Effector CD4-positive, alpha-beta T cell (primary cell): ENCODE measurements at places on chromosomes 16 and 17.

DNA sequence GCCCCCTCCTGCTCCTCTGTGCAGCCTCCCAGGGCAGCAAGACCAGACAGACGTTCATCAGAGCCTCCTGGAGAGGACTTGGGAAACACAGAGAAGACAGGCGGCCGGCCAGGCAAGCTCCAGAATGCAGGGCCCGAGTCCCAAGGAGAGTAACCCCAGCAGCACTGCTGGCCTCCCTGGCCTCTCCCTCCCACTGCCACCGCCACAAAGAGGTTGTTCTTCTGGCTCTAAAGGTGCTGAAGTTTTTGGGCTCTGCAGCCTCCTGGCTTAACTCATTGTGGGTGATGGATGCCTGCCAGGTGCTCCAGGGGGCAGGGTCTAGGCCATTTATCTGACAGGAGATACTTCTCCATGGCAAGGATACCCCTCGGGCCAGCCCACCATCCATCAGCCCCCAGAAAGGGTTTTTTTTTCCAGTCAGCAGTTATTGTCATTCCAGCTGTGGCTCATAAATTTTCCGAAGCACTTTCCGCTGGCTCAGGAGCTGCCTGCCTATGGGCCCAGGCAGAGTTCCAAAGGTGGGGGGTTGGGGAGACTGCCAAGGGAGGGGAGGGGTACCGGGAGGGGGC, 32.0 kb upstream of the MRPS23 start:
- no peak for DNase-seq

- no peak for DNase-seq
Observed at GRCh38 chr16:77328274-77328673, 106.6 kb downstream of the ADAMTS18 start.

- DNase-seq: no peak
Observed at GRCh38 chr17:10306585-10306984, 66.2 kb downstream of the MYH13 start.

DNA sequence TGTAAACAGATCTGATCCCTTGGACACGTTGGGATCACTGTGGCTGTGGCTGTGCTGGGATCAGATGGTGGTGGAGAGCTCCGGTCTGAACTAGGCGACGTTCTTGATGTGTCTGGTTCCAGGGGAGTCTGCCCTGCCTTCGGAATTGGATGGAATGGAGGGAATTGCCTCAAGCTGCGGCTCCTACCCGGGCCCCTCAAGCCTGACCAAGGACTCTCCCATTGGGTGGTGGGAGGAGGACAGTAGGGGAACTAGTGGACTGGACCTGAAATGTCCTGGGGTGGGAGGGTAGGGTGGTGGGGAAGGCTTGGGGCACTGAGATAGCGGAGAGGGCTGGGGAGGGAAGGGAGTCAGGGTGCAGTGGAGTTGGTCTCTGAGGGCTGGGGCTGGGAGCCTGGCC, 3.2 kb upstream of the UBALD1 start:
- DNase-seq: no peak

GRCh38 chr16:76052725-76053124, 224.5 kb upstream of the CNTNAP4 start:
- no peak for DNase-seq

- DNase-seq: no peak
Observed at GRCh38 chr16:52825892-52826291, 226.8 kb downstream of the CHD9NB start.

DNA sequence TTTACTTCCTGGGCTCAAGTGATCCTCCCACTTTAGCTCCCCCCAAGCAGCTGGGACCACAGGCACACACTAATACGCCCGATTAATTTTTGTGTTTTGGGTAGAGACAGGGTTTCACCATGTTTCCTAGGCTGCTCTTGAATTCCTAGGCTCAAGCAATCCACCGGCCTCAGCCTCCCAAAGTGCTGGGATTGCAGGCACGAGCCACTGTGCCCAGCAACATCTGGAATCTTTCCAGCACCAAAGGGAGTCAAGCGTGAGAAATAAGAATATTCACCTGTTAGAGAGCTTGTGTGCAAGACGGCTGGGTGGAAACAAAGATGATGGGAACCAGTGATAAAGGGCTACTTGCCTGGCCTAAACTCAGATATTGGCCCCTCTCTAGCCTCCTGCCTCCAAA, 14.2 kb upstream of the ALOX12B start:
- DNase-seq: no peak

DNA sequence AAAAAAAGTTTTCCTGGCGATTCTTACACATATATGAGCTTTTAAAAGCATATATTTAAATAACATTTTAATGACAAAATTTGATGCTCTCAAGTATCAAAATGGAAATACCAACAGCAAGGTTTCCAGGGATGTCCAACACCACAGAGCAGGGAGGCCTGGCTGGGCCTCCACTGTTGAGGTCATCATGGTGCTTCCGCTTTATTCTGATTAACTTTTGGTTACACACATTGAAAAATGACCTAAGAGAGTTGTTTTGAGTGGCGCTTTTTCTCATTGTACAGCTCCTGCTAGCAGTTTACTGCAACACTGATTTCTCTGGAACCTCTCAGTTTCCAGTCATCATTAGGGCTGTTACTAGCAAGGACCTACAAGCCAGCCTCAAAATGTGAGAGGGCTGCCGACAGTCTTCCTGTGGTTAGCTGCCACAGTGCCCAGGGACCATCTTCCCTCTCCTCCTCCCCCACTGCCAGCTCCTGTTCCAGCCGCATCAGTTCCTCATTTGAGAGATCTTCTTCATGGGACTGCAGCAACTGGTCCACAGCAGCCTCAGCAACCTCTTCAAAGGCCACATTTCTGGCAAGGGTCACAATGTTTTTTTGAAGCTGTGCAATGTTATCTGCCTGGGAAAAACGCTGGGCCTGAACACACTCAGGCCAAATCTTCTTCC, 21.3 kb downstream of the DEF8 start:
- DNase-seq: no peak

- no peak for DNase-seq
Observed at GRCh38 chr16:79668502-79668901, 68.0 kb upstream of the MAF start.

GRCh38 chr16:86536621-86537020, 18.4 kb downstream of the MTHFSD start:
- DNase-seq: no peak

DNA sequence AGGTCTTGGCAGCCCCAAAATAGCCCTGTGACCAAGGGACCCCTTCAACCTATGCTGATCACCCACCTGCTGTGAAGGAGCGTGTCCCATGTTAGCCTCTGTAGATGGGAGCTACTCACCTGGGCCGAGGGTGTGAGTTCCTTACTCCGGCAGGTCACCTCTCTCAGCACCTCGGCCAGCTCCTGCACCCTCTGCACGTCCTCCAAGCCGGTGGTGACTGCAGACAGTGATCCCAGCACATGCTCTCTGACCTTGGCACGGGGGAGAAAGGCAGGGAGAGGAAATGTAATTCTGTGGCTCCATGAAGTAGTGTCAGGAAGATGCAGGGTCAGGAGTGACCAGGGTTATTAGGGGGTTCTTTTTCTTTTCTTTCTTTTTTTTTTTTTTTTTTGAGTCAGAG, 67.7 kb upstream of the BCO1 start:
- DNase-seq: no peak

- peak; percentile 75 for DNase-seq
Observed at GRCh38 chr17:8630802-8631553, 453 bp upstream of the MYH10 start.

GRCh38 chr17:67016039-67016762, 28.2 kb upstream of the CACNG1 start:
- DNase-seq: no peak

DNA sequence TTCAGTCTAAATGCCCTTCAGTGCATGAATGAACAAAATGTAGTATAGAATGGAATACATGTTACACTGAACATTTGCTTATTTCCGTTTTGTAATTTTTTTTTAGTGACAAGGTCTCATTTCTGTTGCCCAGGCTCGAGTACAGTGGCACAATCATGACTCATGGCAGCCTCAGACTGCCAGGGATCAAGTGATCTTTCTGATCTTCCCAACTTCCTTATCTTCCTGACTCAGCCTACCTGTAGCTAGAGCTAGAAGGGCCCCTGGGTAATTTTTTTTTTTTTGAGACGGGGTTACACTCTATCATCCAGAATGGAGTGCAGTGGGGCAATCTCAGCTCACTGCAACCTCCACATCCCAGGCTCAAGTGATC, 7.3 kb upstream of the SLX4 start:
- DNase-seq: no peak

DNA sequence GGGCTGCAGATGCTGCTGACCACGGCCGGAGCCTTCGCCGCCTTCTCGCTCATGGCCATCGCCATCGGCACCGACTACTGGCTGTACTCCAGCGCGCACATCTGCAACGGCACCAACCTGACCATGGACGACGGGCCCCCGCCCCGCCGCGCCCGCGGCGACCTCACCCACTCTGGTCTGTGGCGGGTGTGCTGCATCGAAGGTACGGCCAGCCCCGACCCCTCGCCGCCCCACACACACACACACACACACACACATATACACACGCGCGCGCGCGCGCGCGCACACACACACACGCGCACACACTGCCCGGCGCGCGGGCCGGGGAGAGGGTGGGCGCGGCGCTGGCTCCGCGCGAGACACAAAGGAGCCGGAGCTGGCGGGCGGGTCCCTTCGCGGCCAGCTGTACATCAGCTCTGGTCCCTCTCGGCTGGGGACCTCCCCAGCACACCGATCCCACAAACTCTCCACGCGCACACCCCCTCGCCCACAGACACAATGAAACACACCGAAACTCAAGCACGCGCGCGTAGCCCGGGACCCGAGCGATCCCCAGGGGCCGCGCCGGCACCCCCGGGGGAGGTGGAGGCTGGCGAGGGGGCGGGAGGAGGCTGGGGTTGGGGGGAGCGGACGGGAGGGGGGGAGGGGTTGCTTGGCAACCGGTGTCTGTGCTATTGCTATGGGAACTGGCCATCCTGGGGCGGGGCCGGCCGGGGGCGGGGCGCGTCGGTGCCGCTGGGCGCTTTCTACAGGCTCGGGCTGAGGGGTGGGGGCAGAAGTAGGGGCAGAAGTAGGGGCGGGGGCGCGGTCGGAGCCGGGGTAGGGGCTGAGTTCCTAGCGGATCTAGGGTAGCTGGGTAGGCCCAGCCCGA, 658 bp downstream of the CACNG4 start:
- no peak for DNase-seq

DNA sequence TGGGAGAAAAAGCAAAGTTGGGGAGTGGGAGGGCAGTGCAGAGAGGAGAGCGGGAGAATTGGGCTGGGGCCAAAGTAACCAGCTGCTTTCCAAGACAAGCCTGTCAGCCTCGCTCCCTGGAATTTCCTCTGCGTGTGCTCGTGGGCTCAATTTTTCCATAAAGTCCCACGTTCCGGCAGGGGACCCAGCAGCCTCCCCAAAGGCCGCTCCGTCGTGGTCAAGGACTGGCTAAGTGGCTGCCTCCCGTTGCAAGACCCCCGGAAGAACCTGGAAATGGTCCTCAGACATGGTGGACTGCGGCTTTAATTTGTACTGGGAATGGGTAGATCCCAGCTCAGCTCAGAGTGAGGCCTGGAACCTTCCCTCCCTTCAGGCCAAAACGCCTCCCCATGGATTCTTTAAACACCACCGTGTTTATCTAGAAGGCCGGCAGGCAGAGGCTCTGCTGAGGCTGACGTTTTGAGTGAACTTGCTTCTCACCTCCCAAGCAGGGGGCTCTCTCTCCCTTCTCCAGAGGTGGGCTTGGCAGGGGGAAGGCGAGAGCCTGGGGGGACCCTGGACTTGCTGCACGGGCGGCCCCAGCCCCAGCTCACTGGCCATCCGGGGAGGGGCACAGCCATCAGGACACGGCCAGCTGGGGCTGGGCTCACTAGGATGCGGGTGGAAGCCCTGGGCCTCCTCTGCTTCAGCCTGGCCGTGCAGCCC, 190.0 kb downstream of the C16orf95 start:
- DNase-seq: no peak

GRCh38 chr16:14672403-14672971, 21.6 kb downstream of the PLA2G10 start:
- DNase-seq: no peak

DNA sequence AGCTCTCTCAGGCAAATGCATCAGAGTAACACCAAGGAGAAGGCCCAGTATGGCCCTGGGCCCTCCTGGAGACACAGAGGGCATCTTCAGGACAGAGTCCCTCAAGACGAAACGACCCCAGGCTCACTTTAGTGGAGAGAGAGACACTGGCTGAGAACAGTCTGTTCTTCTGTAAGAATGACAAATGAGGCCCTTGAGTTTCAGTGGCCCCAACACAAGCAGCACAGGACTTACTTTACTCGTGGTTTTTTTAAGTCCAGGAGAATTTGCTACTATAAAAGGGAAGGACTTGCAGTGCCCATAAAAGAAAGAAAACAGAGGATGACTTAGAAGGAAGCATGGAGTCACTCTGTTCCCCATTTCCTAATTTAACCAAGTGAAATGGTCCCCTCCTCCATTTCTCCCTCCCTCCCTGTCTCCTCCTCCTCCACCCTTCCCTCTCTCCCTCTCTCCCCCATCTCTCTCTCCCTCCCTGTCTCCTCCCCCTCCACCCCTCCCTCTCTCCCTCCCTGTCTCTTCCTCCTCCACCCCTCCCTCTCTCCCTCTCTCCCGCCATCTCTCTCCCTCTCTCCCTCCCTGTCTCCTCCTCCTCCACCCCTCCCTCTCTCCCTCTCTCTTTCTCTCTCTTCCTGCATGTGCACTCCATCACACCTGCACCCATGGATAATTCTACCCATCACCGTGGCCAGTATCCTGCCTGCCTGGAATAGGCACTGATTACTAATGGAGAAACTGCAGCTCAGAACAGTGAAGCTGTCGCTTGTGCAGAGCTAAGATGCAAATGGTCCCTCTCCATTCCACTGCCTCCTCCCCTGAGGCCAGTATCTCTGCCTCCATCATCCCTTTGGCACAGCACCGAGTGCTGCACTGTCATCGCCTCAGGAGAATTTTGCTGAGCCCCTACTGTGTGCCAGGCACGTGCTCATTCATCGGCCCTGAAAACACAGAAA, 47.3 kb upstream of the RBFOX3 start:
- DNase-seq: no peak

DNA sequence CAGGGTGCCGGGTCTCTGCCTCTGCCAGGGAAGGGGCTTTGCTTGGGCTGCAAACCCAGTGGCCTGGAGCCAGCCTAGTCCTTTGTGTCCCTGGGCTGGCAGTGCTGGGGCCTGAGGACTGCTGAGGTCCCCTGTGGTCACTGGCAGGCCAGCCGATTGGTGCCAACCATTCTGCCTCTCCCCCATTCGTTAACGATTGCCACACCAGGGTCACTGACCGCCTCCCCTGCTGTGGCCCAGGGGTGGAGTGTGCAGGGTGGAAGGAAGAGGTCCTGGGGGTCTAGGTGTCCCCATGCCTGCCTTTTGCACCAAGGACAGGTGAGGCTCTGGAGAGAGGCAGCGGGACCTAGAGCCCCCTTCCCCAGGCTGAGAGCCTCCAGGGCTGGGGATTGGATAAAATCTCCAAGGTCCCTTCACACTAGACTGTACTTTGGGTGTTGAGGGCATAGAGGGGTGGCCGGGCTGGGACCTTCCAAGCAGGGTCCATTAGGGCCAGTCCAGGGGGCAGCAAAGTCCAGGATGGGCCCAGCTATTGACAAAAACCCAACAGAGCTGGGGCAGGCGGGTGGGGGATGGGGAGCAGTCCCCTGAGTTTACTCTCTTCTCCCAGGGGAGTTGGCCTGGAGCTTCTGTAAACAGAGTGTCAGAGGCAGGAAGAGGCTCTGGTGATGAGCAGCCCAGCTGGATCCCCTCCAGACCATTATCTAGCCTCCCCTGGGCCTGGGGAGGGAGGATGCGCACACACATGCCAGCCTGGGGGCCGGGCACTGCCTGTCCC, 1.1 kb downstream of the VASN start:
- DNase-seq: no peak
